ENCODE measurements at places on chromosomes 13 and 19. TPM values are rescaled to one million over a fixed set of nuclear protein-coding genes. Genes with fewer than 3 reads are reported as not detected.

DNA sequence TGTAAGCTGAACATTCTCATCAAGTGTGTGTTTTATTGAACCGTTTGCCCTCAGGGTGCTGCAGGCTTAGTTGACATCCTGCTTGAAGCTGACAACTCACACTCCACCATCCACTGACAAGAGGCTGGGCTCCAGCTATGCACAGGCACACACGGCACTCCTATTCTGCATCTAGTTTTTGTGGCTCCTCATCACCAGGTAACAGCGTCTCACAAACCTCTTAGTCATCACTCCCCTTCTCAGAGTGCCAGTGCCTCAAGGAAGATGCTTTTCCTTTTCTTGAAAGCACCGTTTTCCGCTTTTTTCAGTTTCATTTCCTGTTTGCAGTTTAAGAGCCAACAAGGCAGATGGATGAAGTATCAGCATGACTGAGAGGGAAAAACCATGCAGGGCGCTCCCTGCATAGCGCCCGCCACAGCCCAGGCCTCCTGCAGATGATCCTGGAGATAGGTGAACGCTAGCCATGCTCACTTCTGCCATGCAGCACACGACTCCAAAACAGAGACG, 491.2 kb downstream of the COG6 start:
- DNase-seq: no peak

- no peak for DNase-seq
These were observed 15.4 kb upstream of the ZNF681 start for GRCh38 chr19:23774106-23774505.

DNA sequence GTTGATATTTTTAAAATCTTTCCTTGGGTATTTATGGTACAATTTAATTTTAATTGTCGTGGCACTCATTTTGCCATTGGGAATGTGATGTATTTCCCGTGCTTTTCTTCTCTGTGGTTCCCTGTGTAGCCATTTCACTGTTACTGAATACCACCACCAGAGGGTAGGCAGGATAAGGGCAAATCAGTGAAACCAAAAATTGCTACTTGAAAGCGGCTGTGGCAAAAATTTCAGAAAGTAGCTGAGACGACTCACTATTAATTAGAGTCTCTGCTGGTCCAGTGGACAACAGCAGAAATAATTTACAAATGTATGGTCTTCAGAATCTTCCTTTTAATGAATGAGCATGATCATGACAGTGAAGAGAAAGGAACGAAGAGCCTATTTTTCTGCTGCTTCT, 34.4 kb upstream of the MIR17HG start:
- no peak for DNase-seq

- no peak for DNase-seq
These were observed 49.3 kb upstream of the TUBGCP3 start for GRCh38 chr13:112637017-112637801.

DNA sequence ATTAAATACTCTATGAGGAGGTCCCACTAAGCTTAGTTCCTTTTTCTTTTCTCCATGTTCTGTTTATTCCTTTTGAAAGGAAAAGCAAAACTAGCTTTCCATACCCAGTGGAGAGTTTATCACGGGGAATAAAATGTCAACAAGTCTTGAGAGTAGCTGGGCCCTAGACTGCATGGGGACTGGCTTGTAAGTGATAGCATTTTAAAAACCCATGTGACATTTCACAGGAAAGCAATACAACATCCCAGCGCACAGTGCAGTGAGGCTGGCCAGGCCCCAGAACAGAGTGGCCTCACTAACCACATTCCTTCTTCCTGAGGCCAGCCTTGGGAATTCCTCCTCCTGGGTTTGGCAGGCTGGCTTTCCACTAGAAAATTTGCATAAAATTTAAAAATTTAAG, 149.8 kb downstream of the DLEU7 start:
- no peak for DNase-seq

GRCh38 chr19:41569481-41570150, 6.3 kb upstream of the CEACAM21 start:
- no peak for DNase-seq

- no peak for DNase-seq
These were observed 29.0 kb upstream of the MIER2 start for GRCh38 chr19:373391-374182.

DNA sequence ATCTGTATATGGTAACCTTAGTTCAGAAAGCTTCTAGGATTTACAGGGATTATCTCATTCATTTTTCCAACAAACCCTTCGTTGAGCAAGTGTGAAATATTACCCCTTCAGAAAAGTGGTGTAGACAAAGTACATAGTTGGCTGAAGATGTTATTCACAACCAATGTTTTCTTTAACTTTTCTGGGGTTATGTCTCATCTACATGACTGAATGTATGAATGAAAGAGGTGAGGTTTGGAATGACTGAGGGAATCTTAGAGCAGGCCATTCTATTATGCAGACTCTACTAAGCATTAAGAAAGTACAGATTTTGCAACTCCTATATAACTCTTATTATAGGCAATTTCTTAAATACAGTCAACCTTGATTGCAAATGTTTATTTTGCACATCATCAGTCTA, 167.2 kb downstream of the NDFIP2 start:
- no peak for DNase-seq

DNA sequence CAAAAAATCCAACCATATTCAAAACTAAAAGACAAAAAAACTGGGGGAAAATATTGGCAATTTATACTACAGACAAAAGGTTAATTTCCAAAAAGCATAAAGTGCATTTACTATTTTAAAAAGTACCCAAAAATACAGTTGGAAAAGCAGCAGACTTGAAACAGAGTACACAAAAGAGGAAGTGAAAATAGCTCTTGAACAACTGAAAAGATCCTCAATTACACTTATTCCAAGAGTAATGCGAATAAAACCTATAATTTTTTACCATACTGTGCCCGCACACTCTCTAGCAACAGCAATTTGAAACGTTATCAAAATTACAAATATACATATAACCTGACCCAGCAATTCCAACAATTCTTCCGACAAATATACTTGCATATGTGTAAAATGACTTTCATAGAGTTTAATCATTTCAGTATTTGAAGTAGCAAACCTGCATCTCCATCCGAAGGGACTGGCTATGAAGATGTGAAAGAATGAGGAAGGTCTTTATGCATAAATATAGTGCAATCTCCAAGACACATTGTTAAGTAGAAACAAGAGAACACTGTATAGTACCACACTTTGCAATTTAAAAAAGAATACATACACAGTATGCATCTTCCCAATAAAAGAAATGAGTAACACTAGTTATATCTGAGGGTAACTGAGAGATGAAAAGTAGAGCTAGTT, 25.4 kb downstream of the ALG5 start:
- no peak for DNase-seq

- DNase-seq: no peak
These were observed 30.0 kb downstream of the VAV1 start for GRCh38 chr19:6802336-6803035.

DNA sequence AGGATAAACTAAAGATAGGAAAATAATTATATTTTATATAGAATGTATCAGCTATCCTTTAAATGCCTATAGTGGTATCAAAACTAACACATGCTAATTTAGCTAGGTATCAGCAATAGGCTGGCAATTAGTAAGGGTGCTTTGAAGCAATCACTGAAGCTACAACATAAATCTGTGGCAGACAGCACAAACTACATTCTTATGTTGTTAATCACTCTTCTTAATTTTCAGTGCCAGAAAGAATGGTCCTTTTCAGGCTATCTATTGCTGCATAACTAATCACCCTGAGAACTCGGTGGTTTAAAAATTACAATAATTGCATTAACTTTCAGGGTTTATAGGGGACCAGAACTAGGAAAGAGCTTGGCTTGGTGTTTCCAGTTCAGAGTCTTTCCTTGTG, 963.1 kb downstream of the EFNB2 start:
- DNase-seq: no peak

GRCh38 chr13:65236841-65237418, 1993.2 kb downstream of the PCDH9 start:
- no peak for DNase-seq

DNA sequence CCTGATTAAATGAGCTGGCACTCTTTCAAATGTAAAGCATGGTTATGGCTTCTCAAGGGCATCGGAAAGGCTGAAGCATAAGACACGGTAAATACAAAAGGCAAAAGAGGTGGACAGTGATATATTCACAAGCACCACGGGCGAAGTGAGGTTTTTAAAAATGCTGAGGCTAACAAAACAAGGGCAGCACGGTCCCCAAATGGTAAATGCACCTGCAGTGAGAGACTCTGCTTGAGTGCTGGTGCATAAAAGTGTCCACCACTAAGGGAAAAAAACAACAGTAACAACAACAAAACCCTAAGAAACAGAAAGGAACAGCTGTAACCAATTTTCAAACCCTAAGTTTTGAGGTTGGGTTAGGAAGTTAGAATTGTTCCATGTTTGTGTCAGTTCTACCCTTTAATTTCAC, 234.9 kb downstream of the PCDH9 start:
- DNase-seq: no peak

DNA sequence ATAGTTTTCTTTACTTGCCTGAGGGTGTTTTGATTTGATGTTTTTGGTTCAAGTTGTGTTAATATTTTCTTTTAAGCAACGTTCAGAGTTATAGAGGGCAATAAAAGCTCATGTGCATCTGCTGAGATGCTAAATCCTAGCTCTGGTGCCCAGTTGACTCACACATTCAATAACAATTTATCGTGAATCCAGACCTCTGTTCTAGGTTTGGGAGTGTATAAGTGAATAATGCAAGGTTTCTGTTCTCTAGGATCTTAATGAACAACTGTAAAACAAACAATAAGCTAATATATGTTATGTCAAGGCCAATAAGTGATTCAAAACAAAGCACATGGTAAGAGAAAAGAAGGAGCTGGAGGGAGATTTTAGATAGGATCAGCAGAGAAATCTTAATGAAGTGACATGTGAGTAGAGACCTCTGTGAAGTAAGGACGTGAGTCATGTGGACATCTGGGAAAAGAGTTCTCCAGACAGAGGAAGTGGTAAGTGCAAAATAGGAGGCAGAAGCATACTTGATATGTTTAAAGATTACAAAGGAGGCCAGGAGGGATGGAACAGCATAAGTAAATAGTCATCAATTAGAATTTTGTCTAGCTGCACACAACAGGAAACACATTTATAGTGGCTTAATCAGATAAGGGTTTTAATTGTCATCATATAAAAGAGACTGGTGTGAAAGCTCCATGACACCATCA, 278.5 kb upstream of the HTR2A start:
- DNase-seq: no peak

DNA sequence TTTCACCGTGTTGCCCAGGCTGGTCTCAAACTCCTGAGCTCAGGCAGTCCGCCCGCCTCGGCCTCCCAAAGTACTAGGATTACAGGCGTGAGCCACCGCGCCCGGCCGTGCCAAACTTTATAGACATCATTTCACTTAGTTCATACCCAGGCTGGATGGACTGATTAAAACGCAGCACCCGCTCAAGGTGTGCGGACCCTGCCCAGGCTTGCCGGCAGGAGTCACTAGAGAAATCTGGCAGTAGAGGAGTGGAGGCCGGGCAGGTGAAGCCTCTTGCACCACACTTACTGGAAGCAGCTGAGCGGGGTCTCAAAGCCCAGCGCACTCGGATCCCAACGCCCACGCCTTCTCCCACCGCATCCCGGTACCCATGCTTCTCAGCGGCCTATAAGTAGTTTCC, 11.4 kb downstream of the PTGIR start:
- DNase-seq: no peak

- no peak for DNase-seq
These were observed 2.2 kb downstream of the STARD13 start for GRCh38 chr13:33283195-33283911.

DNA sequence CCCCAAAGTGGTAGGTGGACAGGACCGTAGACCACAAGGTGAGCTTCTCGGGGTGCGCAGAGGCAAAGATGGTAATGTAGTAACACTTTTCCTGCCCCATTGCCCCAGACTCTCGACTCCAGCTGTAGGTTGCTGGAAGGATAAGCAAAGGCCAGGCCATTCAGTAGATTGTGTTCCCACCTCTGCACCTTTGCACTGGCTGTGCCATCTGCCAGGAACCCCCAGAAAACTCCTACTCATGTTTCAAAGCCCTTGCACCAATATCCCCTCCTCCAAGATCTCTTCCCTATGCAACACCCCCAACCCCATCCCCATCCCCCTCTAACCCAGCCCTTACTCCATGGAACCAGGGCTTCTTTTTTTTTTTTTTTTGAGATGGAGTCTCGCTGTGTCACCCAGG, 18.3 kb downstream of the IL12RB1 start:
- no peak for DNase-seq

OR7D2 gene
- total RNA-seq: not detected

GNA15 gene
- 33.7 TPM for total RNA-seq

PGLYRP1 gene
- not detected for total RNA-seq

SIGLEC12 gene
- 1.1 TPM for total RNA-seq

KIR3DL2 gene
- total RNA-seq: 0.38 TPM

CYP2A6 gene
- total RNA-seq: not detected

All from omental fat pad (tissue), 4 donors.